ENCODE measurements at places on chromosomes 7 and 10.

DNA sequence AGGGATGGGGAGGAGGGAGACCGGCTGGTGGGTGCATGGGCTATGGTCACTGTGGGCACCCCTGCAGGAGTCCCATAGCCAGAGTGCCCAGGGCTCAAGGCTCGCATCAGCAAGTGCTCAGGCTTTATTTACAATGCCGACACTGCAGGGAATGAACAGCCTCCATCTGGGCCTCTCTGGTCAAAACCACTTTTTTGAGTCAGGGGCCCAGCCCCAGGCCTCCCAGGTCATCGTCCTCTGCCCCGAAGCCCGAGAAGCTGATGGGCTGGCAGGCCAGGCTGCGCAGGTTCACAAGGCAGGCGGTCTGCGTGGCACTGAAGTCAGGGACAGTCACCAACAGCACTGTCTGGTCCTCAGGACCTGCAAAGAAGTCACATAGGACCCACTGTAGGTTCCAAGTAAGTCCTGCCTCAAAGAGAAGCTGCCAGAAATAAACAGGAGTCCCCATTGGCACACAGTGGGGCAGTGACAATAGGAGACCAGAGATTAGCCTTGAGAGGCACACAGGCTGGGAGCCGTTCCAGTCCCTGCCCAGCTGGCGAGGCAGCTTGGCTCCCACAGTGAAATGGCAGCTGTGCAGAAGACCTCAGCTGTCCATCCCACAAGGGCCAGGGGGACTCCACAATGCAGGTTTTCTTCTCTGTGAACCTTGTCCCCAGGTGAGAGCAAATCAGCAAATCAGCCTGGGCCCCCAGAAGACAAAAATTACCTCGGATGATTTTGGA is 8.6 kb downstream of the POLD2 start:
- DNase-seq = no peak

DNA sequence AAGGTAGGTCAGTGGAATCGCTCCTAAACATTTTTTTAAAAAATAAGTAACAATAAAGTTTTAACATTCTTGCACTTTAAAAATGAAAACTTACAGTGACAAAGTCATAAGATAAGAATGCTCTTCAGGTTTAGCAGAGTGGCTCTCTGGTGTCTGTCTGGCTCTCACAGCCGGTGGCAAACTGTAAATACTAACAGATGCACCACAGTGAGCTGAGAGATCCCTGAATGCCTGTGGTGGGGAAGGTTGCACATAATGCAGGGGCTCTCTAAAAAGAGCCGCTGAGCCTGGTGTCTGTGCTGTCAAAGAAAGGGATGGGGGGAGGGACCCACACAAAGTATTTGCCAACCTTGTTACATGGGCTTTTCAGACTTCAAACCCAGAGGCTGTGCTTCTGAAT is 498.3 kb downstream of the CCSER2 start:
- no peak for DNase-seq

DNA sequence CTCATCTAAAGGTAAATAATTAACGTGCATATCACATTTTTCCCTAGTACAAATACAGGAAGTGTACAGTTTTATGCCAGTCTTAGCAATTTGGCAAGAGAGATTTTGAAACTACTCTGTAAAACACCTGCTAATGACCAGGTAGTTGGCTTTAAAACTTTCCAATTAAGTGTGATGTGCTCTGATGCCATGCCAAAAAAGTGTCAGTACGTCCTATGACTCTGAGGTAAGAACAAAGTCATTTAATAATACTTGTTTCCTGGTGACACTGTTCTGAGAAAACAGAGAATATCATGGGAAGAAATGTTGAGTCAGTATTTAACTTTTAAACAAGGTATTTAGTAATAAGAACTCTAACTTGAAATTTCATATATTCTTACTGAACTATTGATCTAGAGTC is 9.6 kb downstream of the PDZD8 start:
- peak; percentile 11 for DNase-seq

DNA sequence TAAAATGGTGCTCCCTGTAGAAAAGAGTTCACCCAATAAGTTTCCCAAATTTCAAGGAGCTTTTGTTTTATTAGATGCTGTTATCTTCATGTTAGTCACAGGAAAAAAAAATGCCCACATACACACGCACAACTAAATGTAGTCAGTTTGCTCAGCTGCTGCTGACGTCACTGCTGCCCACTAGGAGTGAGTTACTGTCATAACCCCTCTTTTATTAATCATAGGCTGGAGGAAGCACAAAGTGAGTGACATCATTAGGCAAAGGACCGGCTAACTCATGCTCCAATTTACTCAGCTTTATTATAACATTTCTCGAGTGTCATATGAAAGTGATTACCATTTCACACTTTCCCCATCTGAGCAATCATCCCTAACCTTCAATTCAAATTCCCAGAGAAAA is 6.7 kb upstream of the INHBA start:
- DNase-seq = no peak

DNA sequence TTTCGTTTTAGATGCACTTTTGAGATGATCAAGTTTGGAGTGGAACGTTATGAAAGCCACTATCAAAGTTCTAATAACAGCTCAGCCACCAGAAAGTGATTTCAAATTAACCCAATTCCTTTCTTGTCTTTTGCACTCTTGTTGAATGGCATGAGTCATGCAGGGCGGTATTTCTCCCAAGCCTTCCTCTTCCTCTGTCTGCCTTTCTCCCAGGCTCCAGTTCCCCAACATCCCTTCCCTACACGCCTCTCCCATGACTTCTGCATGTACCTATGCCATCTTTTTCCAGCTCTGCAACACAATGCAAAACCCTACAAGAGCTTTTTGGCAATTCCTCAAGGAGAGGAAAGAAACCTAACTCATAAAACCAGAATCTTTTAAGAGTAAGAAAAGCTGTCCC is 21.8 kb upstream of the NPS start:
- DNase-seq = no peak

GRCh38 chr10:60099998-60100747 is 193.8 kb upstream of the CCDC6 start:
- peak; percentile 29 for DNase-seq

- no peak for DNase-seq
Measured at GRCh38 chr10:12482587-12482986, 133.2 kb downstream of the CAMK1D start.

DNA sequence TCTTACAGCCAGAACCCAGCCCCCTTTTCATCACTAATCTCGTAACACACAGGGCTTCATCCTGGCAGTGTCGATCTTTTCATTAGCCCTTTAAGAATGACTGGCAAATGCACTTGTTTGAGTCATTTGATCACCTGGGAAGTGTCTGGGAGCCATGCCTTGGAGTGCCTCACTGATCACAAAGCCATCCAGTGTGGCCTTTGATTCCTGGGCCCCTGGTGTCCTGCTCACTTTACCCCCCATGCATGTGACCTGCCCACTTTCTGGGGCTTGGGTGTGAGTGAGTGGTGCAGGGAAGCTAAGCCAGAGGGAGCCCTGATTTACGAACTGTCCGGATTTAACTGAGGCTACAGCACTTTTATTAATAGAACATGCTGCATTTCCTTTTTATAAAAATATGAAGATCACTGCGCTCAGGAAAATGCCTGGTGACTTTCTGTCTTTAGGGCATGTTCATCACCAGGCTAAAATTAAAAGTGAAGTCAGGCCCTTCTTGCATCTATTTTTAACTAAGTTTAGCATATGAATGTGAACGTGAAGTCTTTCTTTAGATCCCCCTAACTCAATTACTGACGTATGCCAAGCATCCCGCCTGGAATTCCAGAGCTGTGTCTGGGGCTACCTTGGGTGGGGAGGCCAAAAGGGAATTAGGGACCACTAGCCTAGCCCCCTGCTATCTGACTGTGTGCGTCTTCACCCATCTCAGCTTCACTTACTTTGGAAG is 23.6 kb downstream of the RBM20 start:
- DNase-seq = no peak

- DNase-seq = no peak
Measured at GRCh38 chr10:16787361-16787791, 29.8 kb downstream of the RSU1 start.

GRCh38 chr10:107616463-107617410 is 452.2 kb upstream of the SORCS1 start:
- no peak for DNase-seq

DNA sequence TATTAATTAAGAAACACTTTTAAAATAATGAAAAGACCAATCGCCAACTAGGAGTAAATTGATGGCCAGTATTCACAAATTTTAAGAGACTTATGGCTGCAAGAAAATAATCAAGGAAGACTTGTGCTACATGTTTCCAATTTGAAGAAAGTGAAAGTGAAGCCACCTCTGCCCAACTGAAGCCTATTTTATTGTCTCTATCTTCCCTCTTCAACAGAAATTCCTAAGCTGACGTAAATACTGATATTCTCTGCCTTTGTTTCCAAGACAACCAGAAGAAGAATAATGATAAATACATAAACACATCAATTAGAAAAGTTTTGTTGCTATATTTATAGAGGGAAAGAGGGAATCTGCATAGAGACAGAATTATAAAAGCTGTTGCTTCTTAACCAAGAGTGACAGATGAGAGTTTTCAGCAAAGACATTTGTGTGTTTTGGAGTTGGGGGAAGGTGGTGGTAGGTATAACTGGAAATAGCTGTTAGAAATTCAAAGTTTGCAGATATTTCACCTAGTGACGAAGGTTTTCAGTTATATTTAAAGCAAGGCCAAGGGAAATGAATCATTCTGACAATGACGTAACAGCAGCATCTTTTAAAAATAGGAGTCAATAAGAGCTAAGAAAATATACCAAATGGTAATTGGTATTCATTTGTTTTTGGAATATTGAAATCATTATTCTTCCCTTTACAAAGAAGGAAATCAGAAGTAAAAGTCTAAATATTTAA is 576.6 kb upstream of the SORCS1 start:
- no peak for DNase-seq

GRCh38 chr7:42247301-42247700 is 10.3 kb upstream of the GLI3 start:
- DNase-seq = no peak

DNA sequence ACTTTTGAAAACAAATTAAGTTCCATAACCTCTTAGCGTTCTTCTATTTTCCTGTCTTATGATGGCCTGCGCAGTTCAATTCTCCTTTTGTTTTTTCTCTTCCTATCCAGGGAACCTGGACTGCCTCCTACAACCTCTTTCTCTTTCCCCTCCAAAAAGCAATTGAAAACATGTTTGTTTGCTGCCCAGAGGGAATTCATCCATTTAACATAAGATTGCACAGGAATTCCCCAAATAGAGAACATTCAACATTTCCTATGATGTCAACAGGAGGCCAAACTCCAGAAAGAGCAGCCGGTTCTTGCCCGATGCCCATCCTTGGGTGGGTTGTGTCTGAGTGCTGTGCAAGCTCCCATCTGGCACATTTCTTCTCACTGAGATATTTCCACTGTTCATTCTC is 94.2 kb upstream of the NRP1 start:
- no peak for DNase-seq

- no peak for DNase-seq
Measured at GRCh38 chr7:36614959-36615358, 109.3 kb downstream of the AOAH start.

GRCh38 chr10:107059068-107059804 is 105.3 kb downstream of the SORCS1 start:
- DNase-seq = no peak

DNA sequence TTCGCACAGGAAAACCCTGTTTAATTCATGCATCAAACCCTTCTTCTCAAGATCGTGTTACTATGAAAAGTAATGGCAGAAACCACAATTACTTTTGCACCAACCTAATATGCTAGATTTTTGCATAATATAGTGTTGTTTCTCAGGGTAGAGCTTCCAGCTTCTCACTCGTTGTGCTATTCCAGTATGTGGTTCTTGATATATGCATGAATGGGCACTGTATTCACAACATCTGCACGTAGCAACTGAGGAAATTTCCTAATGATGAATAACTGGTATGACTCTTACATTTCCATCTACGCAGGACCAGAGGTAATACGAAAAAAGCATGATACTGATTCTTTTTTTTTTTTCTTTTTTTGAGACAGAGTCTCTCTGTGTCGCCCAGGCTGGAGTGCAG is 326.6 kb upstream of the GALNT17 start:
- no peak for DNase-seq

DNA sequence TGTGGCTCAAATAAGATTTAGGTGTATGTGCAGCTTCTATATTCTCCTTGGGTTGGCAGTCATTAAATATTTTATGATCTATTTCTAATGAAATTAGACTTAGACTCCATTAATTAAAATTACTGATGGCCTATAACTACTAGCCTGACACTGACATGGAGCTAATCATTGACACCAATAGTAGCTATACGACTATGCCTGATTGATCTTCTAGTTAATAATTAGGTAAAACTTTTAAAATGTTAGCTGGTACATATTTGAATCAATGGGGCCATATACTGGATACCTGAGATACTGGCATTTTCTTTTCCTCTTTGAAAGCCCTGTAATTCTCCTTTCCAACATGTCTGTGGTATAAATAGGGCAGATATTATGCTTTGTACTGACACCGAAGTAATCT is 14.4 kb downstream of the WEE2 start:
- DNase-seq = no peak

- DNase-seq = peak; percentile 26
Measured at GRCh38 chr10:31319602-31320549, 860 bp downstream of the ZEB1 start.

Data from NCI-H1436 (cell line).